Suppressor macrophage treated with lipopolysaccharide for 4 hours (primary cell): ENCODE measurements at places on chromosomes 7 and 10.

DNA sequence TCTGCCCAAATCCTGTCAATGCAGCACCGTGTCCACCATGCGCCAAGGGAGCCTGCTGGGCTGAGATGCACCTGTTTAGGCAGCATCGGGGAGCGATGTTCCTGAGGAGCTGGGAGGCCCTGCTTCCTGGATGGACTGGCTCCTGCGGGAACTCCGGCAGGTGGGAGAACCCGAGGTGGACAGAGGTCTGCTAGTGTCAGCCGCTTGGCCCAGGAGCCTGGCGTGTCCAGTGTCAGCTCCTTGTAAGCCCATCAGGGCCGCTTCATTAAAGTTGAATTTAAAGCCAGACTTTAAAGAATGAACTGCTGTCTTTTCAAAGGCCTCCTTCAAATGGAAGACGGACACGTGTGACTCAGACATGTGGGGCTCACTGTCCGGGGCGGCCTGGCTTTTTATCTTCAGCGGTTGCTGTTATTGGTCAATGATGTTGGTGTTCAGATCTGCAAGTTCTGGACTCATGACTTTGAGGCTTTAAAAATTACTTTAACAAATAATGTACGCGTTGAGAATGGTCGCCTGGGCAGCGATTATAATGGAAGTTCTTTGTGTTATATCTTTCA lies 422.5 kb downstream of the DNAJB6 start:
- no peak for DNase-seq

DNA sequence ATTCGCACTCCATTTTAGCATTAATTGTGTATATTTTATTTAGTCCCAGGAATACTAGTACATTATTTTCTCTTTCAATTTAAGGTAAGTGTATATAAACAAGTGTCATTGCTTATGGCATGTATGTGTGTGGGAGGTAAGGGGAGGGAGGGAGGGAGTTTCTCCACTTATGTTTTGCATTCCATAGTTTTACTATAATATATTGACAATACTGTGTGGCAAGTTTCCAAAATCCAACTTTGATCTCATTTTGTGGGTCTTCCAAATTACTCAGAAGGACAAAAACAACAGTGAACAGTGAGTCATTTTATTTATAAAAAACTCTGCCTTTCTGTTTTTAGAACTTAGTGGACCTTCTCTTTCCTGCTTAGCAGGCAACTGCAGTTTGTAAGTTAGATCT lies 102.3 kb upstream of the SEMA3E start:
- no peak for DNase-seq

DNA sequence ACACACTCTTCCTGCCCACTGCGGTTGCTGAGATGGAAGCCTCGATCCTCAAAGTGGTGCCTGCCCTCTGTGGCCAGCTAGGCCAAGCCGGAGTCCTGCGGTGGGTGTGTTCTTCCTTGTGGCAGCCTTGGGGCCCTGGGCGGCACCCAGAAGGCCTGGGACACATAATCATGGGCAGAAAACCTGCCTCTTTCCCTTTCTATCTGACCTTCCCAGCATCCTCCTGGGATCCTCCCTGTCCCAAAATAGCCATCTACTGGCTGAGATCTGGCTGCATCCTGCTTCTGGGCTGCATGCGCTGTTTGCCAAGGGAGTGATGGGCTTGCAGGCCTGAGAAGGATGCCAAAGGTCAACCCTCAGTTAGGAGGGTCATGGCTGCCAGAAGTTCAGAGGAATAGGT lies 23.9 kb downstream of the COL13A1 start:
- no peak for DNase-seq

GRCh38 chr7:131574741-131575140 lies 18.3 kb upstream of the PODXL start:
- no peak for DNase-seq

GRCh38 chr7:121373177-121373576 lies 22.9 kb downstream of the FAM3C start:
- no peak for DNase-seq

GRCh38 chr7:2920956-2921652 lies 77.0 kb upstream of the GNA12 start:
- no peak for DNase-seq
